ENCODE measurements at places on chromosomes 2 and 18.

DNA sequence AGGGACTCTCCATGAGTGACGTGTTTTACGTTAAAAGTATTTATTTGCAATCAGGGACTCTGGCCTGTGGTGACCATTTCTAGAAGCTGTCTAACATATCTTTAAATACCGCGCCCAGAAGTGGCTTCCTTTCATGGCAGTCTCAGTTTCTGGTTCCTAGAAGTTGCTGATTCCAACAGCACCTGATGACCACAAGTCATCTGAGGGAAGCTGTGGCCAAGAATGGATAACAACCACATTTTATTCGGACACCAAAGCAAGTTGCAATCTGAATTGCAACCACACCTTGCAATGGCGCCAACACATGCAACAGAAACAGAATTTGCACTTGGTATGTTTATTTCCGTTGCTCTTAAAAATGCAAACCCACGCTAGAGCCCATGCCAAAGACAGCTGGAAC lies 33.1 kb downstream of the MEX3C start:
- no peak for DNase-seq

GRCh38 chr2:201452058-201452921 lies 750 bp downstream of the STRADB start:
- peak; percentile 11 for DNase-seq

- peak; percentile 25 for DNase-seq
These were observed 236.7 kb downstream of the TCF4 start for GRCh38 chr18:55351241-55351691.

DNA sequence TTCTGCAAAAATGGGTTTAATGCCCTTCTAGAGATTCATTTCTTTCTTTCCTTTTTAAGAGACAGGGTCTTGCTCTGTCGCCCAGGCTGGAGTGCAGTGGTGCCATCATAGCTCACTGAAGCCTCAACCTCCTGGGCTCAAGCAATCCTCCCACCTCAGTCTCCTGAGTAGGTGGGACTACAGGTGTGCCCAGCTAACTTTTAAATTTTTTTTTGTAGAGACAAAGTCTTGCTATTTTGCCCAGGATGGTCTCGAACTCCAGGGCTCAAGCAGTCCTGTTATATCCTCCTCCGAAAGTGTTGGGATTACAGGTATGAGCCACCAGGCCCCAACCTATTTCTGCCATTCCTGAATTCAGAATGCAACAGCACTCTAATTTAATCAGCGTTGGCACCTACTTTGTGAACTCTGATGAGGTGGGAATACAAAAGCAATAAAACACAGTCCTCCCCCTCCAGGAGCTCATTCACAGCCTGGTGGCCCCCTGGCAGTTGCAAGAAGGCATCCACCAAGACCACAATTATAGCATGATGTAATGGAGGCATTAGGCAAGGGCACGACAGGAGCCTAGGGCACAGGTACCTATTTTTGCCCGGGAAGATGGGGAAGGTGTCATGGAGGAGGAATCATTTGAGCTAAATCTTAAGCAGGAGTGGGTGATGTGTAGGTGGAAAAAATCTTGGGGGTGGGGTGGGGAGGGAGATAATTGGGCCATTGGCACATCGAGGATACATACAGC lies 5.1 kb downstream of the RHOB start:
- DNase-seq: no peak

GRCh38 chr2:137154946-137155345 lies 389.6 kb downstream of the THSD7B start:
- peak; percentile 14 for DNase-seq

GRCh38 chr18:78586586-78586985 lies 393.0 kb upstream of the SALL3 start:
- no peak for DNase-seq
